ENCODE measurements at places on chromosomes 5 and 9.
A peak's percentile ranks its signal among the peaks of the same experiment; 100 is the strongest.

- no peak for DNase-seq
These were observed 97.0 kb upstream of the NR4A3 start for GRCh38 chr9:99724640-99725039.

- no peak for DNase-seq
These were observed 87.7 kb upstream of the TRIM32 start for GRCh38 chr9:116599342-116599884.

GRCh38 chr5:15645381-15646160 lies 145.6 kb downstream of the FBXL7 start:
- DNase-seq, result no peak

DNA sequence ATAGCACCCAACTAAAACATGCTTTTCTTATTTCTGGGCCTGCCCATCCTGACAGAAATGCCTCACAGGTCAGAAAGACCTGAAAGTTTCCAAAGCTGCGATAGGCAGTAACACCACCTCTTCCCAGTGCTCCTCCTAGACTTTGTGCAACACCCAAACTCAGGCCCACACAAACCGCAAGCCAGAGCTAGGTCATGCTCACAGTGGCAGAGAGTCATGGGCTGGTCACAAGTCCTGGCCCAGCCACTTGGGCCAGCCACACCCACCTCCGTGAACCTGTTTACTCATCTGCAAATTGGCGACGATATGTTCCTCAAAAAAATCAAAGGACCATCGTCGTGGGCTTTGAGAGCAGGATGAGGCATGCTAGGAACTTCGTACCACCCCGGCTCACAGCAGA lies 44.0 kb upstream of the SLC25A51 start:
- DNase-seq, result no peak

- DNase-seq, result no peak
These were observed 430.6 kb upstream of the DAP start for GRCh38 chr5:11191673-11192072.

- DNase-seq, result no peak
These were observed 8.8 kb downstream of the TENT2 start for GRCh38 chr5:79621056-79621455.

GRCh38 chr9:88503081-88503844 lies 31.7 kb upstream of the NXNL2 start:
- no peak for DNase-seq

GRCh38 chr5:173697931-173698579 lies 81.6 kb upstream of the BOD1 start:
- DNase-seq, result peak; percentile 83

Measured in OCI-LY7 (cell line).